Endothelial cell of umbilical vein (primary cell): ENCODE measurements at places on chromosomes 1 and 21. TPM values are rescaled to one million over a fixed set of nuclear protein-coding genes. Genes with fewer than 3 reads are reported as not detected.
A peak's percentile ranks its signal among the peaks of the same experiment; 100 is the strongest.

DNA sequence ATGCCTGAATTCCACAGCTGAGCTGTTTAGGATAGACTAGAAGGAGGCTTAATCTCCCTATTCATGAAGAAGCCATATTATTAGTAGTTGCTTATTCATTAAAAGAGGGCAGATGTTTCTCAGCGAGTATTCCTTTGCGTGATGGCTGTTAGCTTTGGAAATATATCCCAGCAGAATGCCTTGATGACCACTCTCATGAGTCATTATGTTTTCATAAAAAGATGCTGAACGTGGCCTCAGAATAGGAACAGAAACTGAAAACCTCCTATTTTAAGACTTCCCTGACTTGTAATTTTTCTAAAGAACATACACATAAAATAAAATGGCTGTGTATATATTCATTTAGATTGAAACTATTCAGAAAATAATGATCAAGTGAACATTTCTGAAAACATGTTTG is 9.6 kb upstream of the PLA2G4A start:
- DNase-seq: peak; percentile 30

DNA sequence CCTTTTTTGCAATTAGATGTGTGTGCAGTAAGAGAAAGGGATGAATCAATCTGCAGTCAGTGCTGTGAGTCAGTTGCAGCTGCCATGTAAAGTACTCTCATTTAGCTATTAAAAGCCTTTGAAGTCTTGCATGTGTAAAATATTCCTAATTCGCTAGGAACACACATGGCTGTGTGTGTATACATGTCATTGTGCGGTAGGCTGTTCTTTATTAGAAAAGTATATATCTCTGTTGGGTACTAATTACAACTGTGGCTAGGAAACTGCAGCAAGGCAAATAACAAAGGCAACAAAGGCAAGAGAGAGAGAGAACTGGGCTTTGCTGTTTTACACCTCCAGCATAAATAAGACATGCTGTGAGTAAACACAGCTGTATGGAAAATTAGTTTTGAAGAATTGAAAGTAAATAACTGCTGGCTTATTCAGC is 41.7 kb downstream of the EPB41 start:
- no peak for DNase-seq

The BTBD19 gene
- 69.9 and 72.5 TPM in 2 replicates for total RNA-seq

The ATP6V1G3 gene
- not detected in 2 replicates for total RNA-seq

DNA sequence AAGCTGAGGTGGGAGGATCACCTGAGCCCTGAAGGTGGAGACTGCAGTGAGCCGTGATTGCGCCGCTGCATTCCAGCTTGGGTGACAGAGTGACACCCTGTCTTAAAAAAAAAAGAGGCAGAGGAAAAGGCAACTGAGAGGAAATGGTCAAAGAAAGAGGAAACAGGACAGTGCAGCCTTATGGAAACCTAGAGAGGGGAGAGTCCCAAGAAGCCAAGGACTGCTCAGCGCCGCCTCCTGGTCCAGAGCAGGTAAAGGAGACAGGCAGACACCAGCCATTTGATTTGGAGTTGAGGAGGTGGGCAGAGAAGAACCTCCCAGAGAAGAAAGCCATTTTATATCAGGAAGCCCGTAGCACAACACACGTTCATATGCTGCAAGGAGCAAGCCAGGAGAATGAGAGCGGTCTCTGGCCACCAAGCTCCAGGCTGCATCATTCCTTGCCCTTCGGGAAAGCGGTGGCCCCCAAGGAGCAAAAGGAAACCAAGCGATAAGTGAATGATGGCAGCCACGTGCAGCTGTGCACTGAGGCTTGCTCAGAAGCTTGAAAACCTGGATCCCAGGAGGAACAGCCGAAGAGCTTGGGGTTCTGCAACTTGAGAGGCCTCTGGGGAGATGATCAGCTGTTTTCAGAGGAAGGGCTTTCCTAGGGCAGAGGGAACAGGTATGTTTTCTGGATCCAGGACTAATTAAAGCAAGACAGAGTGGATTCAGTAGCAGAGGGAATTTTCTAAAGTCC is 33.7 kb downstream of the LRRC42 start:
- DNase-seq: no peak

DNA sequence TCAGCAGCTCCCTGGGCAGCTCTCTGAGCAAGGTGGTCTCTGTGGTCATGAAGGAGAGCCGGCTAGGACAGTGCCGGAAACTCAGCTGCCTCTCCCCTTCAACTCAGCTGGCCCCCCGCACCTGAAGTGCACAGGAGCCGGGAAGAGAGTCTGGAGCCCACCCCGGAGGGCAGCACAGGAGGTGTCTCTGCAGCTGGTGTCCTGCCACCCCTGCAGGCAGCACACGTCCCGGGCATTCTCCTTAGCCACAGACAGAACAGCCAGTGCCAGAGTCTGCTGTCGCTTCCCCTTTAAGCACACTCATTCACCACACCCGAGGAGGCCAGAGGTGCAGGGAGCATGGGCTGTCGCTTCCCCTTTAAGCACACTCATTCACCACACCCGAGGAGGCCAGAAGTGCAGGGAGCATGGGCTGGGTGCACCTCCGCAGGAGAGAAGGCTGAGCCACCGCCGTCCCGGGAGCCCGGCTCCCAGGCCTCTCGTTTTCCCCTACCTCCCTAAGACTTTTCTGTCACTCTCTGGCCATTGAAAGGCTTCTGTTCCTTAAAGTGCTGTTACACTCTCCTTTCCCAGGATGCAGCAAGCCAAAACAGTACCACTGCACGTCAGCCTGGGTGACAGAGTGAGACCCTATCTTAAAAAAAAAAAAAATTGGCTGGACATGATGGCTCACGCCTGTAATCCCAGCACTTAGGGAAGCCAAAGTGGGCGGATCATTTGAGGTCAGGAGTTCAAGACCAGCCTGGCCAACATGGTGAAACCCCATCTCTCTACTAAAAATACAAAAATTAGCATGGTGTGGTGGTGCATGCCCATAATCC is 16.9 kb upstream of the SAMD11 start:
- DNase-seq: no peak

The MANEAL gene
- total RNA-seq: 0.66 and 0.92 TPM in 2 replicates

- no peak for DNase-seq
These were observed 79.3 kb upstream of the ATF3 start for GRCh38 chr1:212529211-212529741.
